Substantia nigra (tissue), 51 donors: ENCODE measurements at places on chromosomes 7 and 10.

GRCh38 chr10:48358162-48358561, 51.7 kb downstream of the MAPK8 start:
- no peak for DNase-seq

DNA sequence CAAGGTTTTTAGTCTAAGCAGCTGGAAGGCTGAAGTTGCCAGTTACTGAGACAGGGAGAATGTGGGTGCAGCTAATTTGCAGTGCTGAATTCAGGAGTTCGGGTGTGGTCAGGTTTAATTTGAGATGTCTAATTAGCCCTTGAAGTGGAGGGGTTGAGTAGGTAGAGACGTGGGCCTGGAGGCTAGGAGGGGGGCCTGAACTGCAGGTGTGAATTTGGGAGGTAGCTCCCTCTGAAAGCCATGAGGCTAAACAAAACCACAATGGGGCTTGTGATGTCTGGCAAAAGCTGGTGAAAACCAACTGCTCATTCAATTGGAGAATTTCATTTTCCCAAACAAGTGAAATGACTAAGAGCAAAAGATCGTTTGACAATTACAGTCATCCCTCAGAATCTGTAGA, 246.0 kb upstream of the NFE2L3 start:
- DNase-seq, result no peak

DNA sequence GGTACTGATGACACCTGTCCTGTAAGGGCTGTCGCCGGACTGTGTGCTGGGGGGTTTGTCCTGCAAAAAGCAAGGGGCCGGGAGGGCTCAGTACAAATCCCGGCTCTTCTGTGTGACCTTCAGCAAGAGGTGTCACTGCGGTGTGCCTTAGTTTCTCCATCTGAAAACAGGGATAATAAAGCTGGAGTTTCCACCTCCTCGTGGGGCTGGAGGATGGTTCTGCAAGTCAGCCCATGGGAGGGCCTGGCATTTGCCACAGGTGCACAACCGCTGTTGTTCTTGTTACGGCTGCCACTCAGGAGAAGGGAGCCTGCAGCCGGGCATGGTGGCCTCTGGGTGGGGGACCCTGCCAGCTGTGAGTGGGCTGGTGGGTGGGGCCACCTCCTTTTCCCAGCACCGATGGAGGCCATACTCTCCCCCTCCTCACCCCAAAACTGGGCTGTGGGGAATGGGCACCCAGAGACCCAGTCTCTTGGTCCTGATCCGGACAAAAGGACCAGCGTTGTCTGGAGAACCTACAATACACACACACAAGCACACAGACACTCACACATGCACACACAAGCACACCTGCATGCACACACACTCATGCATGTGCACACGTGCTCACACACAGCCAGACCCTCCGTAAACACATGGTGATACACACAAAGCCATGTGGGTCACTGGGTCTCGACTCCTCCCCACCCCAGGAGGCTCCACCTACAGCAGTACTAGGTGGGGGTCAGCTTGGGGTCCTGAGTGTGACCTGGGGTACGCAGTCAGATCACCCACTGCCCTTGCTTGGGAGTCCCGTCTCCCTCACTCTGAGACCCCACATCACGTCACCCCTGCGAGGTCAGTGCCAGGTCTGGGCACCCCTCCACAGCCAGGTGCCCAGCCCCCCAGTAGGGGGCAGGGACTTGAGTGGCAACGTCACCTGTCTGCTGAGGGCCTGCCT, 34.1 kb downstream of the ELFN1 start:
- no peak for DNase-seq

DNA sequence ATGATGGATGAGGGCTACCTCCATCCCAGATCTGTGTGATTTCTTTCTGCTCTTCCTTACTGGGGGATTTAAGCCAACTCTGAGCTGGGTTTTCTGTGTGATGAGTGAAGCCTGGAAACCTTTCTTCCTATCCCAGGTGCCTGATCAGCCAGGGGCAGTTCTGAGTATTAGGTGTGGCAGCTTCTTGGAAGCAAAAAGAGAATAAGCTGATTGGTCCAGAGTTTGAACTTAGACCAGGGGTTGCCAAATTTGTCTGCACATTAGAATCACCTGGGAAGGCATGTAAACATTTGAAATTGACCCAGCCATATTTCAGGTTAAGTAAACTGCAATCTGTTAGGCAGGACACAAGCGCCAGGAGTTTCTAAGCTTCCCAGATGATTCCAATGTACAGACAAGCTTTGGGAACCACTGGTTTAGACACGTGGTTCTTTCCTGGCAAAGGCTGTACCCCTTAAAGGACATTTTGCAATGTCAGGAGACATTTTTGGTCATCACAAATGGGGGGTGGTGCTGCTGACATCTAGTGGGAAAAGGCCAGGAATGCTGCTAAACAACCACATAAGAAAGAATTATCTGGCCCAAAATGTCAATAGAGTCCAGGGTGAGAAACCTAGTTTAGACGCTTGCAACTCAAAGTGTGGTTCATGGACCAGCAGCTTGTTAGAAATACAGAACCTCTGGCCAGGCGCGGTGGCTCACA, 160.5 kb upstream of the GHITM start:
- no peak for DNase-seq

DNA sequence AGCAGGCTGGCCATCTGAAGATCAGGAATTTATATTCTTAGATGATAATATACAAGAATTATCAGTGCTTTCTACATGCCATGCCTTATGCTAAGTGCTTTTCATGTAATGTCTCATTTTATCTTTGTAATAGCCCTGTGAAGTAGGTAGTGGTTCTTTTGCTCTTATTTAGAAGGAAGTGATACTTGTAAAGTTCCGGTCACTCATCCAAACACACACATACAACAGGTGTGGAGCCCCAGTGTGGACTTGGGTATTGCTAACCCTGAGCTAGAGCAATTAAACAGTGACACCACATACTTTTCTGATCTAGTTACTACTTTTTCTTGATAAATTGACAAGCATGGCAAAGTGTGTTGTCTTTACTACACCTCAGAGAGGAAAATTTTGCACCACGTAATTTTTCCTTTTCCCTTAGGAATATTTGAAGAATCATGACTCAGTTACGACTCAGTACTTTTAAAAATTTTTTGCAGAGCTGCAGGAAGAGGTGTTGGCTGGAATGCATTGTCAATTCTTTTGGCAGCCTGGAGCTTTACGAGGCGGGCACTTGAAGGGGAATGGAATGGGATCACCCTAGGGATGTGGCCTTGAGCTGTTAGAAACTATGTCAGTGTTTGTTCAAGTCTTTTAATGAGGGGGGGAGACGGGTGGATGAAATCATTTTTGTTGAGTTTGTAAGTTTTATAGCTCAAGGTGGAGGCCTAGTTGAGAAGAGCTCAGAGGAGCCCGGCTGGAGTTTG, 212.5 kb upstream of the CELF2 start:
- DNase-seq, result no peak

- DNase-seq, result no peak
Observed at GRCh38 chr10:61330669-61331068, 122.5 kb downstream of the TMEM26 start.

DNA sequence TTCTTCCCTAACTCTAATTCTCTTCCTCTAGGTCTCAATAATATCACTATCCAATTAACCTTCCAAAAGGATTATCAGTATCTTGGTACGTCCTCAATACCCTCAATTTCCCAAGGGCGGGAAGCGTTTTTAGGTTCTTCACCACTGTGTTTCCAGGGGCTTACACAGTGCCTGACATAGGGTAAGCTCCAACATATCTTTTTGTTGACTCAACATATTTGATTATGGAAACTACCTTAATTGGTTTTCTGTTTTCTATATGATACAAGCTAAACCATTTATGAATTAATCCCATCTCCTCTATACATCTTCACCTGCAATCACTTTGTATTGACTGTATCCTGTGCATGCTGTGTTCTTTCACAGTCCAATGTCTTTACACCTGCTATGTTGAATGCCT, 987.3 kb downstream of the GRID1 start:
- DNase-seq, result no peak

DNA sequence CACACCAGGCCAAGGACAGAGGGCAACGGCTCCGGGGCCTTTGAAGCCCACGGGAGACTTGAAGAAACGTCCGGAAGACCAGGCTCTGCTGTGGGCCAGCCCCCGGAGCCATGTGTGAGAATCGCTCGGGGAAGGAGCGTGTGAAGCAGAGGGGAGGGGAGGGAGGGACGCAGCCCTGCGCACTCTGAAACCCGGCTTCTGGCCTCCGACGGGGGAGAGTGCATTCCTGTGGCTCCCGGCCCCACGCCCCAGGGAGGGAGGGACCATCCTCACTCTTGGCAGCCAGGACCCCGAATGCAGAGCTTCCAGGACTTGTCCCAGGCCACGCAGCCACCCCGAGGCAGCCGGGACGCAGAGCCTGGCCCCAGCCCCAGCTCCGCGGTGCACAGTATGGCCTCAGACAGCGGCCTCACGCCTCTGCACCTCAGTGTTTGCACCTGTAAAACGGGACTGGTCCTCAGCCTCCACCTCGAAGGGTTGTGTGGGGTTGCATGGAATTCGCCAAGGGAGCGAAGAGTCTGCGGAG, 67.4 kb downstream of the PDGFA start:
- DNase-seq, result no peak

- DNase-seq, result no peak
Observed at GRCh38 chr7:121301446-121302213, 27.2 kb upstream of the WNT16 start.

- no peak for DNase-seq
Observed at GRCh38 chr10:86756511-86757112, at the start of gene BMPR1A. TSS of gene BMPR1A (plus strand) at chr10:86756619. CDS start at chr10:86876019, 119,400 bp downstream.

- no peak for DNase-seq
Observed at GRCh38 chr10:104127411-104127810, 5.4 kb downstream of the SFR1 start.
